ENCODE measurements at places on chromosomes 3 and 15. TPM values are rescaled to one million over a fixed set of nuclear protein-coding genes. Genes with fewer than 3 reads are reported as not detected.

The CLEC3B gene
- 0.13 TPM for total RNA-seq

The SATB1 gene
- total RNA-seq, result 15.0 TPM

The RAB8B gene
- total RNA-seq, result 23.0 TPM

The GOLGA6L7 gene
- not detected for total RNA-seq

The C3orf20 gene
- under 0.01 TPM for total RNA-seq

The ANKRD34C gene
- not detected for total RNA-seq

The SAMMSON gene
- total RNA-seq, result not detected

The GOLGA6B gene
- not detected for total RNA-seq

The PAQR5 gene
- total RNA-seq, result 0.53 TPM

The ZNF385D gene
- total RNA-seq, result under 0.01 TPM

The LYZL4 gene
- not detected for total RNA-seq

The PDE8A gene
- 17.0 TPM for total RNA-seq

The SYNPR gene
- total RNA-seq, result not detected

The ELP6 gene
- total RNA-seq, result 23.0 TPM

The AADACL2 gene
- not detected for total RNA-seq

The EFHB gene
- 0.26 TPM for total RNA-seq

The TBC1D2B gene
- 15.4 TPM for total RNA-seq

The ECE2 gene
- not detected for total RNA-seq

The CNTN4 gene
- total RNA-seq, result 0.26 TPM

The B3GALNT1 gene
- 7.4 TPM for total RNA-seq

The PLCH1 gene
- 0.26 TPM for total RNA-seq

The ATP10A gene
- total RNA-seq, result 1.8 TPM

The ERICH6 gene
- under 0.01 TPM for total RNA-seq

The SHF gene
- 0.77 TPM for total RNA-seq

The UMPS gene
- 31.3 TPM for total RNA-seq

The LMCD1 gene
- 1.2 TPM for total RNA-seq

The DNAH12 gene
- total RNA-seq, result 0.13 TPM

The CHRNA7 gene
- under 0.01 TPM for total RNA-seq

The ITIH1 gene
- total RNA-seq, result not detected

The AGBL1 gene
- total RNA-seq, result not detected

The CRTAP gene
- total RNA-seq, result 114 TPM

The RPL39L gene
- 23.4 TPM for total RNA-seq

The UNC13C gene
- 0.64 TPM for total RNA-seq

The SHC4 gene
- under 0.01 TPM for total RNA-seq

The HYKK gene
- total RNA-seq, result 1.2 TPM

The MYZAP gene
- total RNA-seq, result 2.4 TPM

The CLK3 gene
- 66.3 TPM for total RNA-seq

The KLHL25 gene
- 4.7 TPM for total RNA-seq

The NR2F2 gene
- 1.4 TPM for total RNA-seq

The ARHGEF26 gene
- total RNA-seq, result 0.64 TPM

The PLA2G4E gene
- under 0.01 TPM for total RNA-seq

The STXBP5L gene
- not detected for total RNA-seq

The IGSF10 gene
- total RNA-seq, result not detected

The TRPM1 gene
- total RNA-seq, result under 0.01 TPM

The GOLGA8G gene
- not detected for total RNA-seq
